ENCODE measurements at places on chromosomes 4 and X.

- no peak for DNase-seq
These were observed 123.6 kb downstream of the PCDH18 start for GRCh38 chr4:137408527-137409177.

GRCh38 chr4:105147016-105147552 is 408 bp downstream of the TET2 start:
- no peak for DNase-seq

GRCh38 chr4:84237008-84237407 is 262.1 kb downstream of the NKX6-1 start:
- no peak for DNase-seq

DNA sequence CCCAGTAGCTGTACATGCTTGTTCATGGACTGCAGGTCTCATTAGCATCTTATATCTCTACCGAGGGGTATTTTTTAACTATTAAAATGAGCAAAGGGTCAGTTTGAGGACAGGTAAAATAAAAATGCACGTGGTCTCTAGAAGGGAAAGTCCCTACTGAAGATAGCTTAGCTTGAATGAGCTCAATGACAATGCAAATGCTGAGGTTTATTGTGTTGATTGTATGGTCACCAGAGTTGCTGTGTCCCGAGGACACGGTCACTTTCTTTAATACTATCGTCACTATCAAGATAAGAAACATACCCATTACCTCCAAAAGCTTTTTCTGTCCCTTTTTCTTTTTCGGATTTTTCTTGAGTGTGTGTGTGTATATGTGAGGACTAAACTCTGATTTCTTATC is 250.5 kb upstream of the PRKX start:
- DNase-seq = no peak

GRCh38 chr4:150368667-150369066 is 213.3 kb upstream of the MAB21L2 start:
- DNase-seq = no peak

GRCh38 chr4:27027428-27027827 is 166.8 kb downstream of the STIM2 start:
- no peak for DNase-seq

DNA sequence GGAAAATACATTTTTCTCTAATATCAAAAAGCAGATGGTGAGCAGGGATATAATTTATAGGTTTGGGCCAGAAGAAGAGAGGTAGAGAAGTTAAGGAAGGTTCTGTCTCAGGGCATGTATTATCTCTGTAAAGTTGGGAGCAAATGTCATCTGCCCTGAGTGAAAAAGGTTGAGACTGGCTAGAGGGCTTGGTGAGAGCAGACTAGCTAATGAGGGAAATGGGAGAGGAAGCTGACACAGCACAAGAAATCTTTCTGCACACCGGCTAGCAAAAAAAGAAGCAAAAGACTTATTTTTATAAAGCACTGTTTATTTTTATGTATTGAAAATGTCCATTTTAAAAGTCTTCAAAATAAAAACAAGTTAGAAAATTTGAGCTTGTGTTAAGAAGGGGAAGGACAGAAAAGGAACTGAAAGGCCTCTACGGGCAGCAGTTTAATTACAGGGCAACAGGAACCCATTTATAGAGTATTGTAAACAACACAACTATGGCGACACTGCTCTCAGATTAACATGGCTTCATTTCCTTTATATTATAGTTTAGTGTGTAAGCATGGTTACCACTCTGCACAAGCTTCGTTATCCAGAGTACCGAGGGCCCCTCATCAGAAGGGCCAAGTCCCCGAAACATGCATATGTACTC is 17.4 kb downstream of the CD40LG start:
- no peak for DNase-seq

GRCh38 chrX:9859711-9860555 is 73.7 kb downstream of the SHROOM2 start:
- no peak for DNase-seq

GRCh38 chrX:154056770-154057241 is 37.1 kb upstream of the IRAK1 start:
- no peak for DNase-seq

GRCh38 chr4:13706120-13706519 is 78.6 kb upstream of the BOD1L1 start:
- no peak for DNase-seq

DNA sequence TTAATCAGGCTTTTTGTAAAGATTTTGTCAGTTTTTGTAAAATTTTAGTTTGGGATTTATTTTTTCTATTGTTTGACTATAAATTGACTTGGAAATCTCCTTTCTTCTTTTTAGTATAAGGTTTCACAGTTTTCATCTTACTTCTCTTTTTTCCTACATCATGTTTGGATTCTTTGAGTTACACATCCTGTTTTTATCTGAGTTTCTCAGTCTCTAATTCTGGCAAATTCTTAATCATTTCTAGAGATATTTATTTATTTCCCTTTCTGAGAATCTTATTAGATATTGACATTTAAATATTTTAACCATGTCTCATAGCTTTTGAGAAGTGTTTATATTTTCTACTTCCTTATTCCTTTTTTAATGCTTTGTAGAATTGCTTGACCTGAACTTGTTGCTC is 20.7 kb downstream of the USP53 start:
- DNase-seq = no peak

DNA sequence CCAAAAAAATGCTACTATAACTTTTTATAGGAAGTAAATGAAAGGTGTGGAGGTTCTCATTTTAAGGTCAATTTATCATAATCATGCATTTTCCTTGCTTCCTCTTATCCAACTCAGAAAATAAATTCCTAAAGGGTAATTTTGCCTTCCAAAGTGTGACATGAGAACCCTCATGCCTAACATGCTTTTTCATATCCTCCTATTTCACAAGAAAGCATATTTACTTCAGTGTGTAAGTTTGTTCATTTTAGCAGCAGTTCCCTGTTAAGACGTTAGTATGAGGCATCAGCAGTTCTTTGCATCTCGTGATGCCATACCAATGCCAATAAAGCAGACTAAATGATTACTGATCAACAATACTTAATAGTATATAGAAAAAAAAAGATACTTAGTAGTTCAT is 18.4 kb downstream of the WDFY3 start:
- no peak for DNase-seq

GRCh38 chr4:181982856-181983255 is 260.3 kb upstream of the TENM3 start:
- no peak for DNase-seq
